ACHN (cell line): ENCODE measurements at places on chromosomes 12 and 14.

- DNase-seq, result no peak
Observed at GRCh38 chr14:101780887-101781239, 19.4 kb downstream of the PPP2R5C start.

DNA sequence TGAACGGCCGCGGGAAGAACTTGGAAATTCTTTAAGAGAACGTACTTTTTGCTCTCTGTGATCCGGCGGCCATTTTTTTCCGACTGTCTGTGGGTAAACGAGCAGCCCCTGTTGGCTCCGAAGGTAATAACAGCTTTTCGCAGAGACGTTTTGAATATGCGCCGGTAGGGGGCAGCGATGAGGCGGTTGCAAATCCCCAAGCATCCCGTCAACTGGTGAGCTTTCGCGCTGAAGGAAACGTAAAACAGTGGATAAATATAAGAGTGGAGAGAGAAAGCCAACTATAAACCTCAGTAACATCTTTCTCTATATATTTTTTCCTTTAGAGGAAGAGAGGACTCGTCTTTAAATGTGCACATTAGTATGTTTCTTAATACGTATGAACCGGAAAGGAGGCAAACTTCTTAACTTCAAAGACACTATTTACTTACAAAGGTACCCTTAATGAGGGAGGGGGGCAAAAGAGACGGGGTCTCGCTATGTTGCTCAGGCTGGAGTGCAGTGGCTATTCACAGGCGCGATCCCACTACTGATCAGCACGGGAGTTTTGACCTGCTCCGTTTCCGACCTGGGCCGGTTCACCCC lies 9.6 kb upstream of the NEMF start:
- peak; percentile 73 for DNase-seq

- peak; percentile 93 for DNase-seq
Observed at GRCh38 chr14:23829736-23830471, 123.7 kb upstream of the DHRS4 start.

- DNase-seq, result no peak
Observed at GRCh38 chr14:87705439-87705896, 287.5 kb downstream of the GALC start.

DNA sequence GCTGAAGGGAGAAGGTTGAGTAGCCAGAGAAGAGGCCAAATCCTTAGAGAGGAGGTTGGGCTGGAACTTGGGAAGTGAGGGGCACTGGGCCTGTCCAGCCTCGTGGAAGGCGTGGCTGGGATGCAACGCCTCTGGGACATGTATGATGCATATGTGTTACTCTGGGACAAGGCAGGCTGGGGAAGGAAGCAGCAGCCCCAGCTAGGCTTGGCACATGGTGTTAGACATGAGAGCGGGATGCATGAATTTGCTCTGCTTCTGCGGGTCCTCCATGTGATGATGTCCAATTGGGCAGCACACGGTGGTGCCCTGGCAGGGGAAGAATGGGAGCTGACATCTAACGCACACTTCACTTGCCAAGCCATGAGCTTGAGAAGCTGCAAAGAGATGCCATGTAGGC lies 21.3 kb downstream of the PLEKHH1 start:
- DNase-seq, result no peak

DNA sequence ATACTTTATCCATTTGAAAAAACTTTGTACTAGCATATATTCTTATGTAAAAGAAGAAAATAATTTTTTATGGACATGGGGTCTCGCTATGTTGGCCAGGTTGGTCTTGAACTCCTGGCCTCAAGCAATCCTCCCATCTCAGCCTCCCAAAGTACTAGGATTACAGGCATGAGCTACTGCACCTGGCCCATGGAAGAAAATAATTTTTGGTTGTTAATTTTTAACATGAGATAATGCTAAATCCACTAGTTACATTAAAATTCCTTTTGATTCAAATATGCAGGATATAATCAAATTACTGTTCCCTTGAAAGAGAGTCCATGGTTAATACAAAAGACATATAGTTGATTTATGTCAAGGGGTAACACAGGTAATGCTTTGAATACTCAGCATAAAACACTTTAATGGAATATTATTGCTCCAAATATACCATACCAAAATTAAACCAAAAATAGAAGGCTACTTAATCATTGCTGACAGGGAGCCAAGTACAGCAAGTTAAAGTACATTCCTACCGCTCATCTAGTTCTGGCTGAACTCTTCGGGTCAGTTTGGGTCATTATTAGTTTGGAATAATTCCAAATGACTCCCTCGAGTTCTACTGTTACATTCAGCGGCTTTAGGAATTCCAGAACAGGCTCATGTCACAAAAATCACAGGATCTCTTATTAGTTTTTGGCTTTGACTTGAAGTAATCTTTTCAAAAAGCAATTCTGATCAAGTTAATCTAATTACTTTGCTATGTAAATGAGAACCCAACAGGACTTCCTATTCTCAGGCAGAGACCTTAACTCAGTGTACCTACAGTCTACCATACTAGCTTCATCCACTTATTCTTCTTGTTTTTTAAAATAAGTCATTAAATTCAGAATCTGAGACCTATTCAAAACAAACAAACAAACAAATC lies 6.1 kb downstream of the SOS2 start:
- peak; percentile 42 for DNase-seq

- DNase-seq, result no peak
Observed at GRCh38 chr12:95201056-95201670, 16.1 kb downstream of the FGD6 start.

DNA sequence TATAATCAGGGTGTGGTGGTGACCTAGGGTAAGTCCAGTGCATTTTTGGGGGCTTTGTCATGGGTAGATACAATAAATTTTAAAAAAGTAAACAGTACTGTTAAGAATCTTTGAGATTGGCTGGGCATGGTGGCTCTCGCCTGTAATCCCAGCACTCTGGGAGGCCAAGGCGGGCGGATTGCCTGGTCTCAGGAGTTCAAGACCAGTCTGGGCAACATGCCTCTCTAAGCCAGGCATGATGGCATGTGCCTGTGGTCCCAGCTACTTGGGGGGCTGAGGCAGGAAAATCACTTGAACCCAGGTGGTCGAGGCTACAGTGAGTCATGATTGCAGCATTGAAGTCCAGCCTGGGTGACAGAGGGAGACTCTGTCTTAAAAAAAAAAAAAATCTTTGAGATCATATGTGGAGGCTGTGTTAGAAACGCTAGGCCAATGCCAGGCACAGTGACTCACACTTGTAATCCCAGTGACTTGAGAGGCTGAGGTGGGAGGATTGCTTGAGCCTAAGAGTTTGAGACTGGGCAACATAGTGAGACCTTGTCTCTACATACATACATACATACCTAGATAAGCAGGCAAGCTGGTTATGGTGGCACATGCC lies 67.7 kb downstream of the PRKCH start:
- DNase-seq, result no peak

- DNase-seq, result no peak
Observed at GRCh38 chr12:120247183-120247582, 18.3 kb downstream of the PXN start.

DNA sequence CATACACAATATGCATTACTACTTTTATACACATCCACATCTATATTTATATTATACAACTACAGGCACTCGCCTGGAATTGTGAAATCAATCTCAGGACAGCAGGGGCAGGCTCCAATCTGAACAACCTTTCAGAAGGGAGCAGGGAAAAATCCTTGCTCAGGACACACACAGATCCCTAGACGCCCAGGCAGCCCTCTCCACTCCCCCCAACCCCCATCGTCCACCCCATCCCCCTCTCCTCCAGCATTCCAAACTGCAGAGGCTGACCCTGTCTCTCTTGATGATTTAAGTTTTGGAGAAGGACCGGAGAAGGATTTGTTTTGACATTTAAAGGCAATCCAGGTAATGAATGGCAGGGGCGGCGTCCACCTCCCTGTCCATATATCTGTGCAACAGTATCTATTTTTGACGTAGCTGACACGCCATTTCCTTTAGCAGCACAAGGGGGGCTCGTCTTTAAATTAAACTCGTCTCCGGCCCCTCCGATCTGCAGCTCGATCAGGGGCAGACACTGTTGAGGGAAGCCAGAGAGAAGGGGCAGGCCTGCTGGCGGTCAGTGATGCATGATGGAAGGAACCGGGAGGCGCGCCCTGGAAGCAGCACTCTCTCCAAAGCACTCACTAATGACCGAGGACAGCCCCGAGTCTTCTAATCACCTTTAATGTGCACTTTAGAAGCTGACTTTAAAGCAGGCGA lies 95.0 kb upstream of the TBX5 start:
- DNase-seq, result no peak

- peak; percentile 64 for DNase-seq
Observed at GRCh38 chr14:72961579-72962335, 35.5 kb downstream of the DCAF4 start.

DNA sequence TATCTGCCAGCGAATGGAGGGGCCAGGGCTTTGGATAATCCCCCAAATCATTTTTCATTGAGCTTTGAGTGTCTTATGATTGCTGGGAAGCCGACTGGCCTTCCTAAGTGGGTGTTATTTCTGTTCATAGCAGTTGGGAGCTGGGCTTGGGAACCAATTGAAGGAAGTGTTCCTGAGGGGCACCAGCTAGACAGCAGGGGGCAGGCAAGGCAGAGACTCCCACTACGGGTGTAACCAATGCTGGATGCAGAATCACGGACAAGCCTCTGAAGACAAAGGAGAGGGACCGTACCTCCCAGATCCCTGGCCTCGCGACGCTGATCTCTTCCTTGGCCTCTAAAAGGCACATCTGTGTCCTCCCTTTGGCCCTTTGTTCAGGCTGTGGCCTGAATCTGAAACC lies 149.0 kb upstream of the PRMT8 start:
- peak; percentile 62 for DNase-seq

DNA sequence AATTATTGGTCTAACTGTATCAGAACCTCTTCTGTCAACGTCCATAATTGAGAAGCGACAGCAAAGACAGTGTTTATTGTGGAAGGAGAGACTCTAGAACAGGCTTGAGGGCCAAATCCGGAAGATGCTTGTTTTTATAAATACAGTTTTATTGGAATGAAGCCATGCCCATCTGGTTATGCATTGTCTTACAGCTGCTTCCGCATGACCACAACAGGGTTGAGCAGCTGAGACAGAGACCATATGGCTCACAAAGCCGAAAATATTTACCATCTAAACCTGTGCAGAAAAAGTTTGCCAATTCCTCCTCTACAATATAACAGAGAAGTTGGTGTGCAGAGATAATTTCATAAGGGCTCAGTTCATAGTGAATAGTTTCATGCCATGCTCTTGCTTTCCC lies 24.5 kb downstream of the PRKAB1 start:
- DNase-seq, result no peak

GRCh38 chr14:96345669-96346068 lies 17.5 kb downstream of the ATG2B start:
- DNase-seq, result no peak

DNA sequence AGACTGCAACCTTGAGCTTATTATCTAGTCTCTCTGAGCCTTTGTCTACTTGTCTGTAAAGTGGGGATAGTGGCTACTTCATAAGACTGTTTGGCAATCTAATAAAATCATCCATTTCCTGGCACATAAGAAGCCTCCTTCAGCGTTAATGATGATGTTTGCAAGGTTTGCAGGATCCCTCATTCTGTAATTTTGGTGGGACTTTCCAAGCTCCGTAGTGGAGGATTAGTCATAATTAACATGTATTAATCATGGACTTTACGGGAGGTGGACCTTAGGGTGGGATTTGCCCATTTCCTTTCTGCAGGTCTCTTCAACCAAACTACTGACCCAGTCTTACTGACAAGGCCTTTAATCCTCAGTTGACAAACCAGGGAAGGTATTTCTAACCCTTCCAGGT lies 66.2 kb downstream of the NTF3 start:
- DNase-seq, result no peak

- DNase-seq, result no peak
Observed at GRCh38 chr14:75631453-75631831, 29.2 kb downstream of the ERG28 start.

DNA sequence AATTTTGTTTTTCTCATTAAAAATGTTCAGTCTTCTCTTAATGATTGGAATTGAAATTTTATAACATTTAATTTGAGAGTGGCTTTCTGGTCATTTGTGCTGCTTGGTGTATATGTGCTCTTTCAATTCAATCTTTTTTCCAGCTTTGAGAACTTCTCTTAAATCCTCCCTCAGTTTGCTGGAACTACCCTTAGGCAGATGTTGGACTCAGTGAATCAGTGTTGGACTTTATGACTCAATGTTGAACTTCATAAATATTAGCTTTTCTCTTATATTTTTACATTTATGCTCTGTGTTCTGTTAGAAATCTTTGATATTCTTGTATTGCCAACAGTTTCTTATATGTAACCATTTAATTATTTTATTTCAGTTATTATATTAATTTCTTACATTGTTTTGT lies 935.5 kb upstream of the FBXO33 start:
- no peak for DNase-seq

DNA sequence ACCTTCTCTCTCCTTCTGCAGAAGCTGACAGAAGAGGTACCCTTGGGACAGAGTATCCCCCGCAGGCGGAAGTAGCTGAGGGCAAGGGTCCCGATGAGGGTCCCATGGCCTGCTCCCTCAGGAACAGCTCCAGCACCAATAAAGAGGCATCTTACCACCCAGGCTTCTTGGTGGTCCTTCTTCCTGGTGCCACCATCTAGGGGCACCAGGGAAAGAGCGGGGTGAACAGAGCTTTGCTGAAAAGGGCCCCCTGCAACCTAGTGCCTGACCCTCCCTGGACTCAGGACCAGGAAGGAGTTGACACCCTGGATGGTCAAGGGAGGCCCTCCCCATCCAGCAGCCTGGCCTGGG lies 591 bp upstream of the IRF9 start:
- no peak for DNase-seq

DNA sequence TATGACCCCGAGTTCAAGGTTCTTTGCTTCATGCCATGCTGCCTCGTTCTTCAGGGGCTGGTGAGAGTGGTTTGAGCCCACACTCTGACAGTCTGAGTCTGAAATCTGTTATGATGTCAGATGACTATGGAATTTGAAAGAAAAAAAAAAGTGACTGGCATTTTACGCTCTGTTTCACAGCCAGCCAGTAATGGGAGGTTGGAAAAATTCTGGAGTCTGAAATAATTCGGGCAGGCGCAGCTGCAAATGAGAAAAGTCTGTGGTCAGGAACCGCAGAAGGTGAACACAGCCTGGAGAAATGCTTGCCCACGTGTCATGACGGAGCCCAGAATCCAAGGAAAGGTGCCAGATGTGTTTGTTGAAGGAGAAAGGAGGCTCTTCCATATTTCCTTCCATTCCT lies 269.8 kb upstream of the PWP1 start:
- peak; percentile 81 for DNase-seq

- peak; percentile 59 for DNase-seq
Observed at GRCh38 chr14:93231129-93231979, 24.3 kb downstream of the UBR7 start.

GRCh38 chr12:29309320-29309902 lies 71.6 kb downstream of the ERGIC2 start:
- DNase-seq, result peak; percentile 39

- DNase-seq, result no peak
Observed at GRCh38 chr12:18368594-18368993, 107.3 kb downstream of the PIK3C2G start.

- no peak for DNase-seq
Observed at GRCh38 chr14:50362764-50363713, 33.6 kb downstream of the CDKL1 start.

GRCh38 chr14:83660597-83660996 lies 1869.3 kb upstream of the FLRT2 start:
- no peak for DNase-seq

GRCh38 chr14:64841121-64841651 lies 38.5 kb downstream of the SPTB start:
- peak; percentile 61 for DNase-seq

GRCh38 chr12:70260646-70261045 lies 17.4 kb downstream of the CNOT2 start:
- DNase-seq, result no peak

GRCh38 chr12:130497321-130497720 lies 159.6 kb downstream of the PIWIL1 start:
- DNase-seq, result no peak

GRCh38 chr12:132710405-132711079 lies at the start of gene PGAM5:
PGAM5 (plus strand) TSS chr12:132710842; CDS start chr12:132710877, 35 bp downstream.
- peak; percentile 96 for DNase-seq

GRCh38 chr12:2998789-2999264 lies 39.6 kb downstream of the TEAD4 start:
- DNase-seq, result peak; percentile 57
